Right atrium auricular region (tissue), 2 donors: ENCODE measurements at places on chromosomes 2 and 18. TPM values are rescaled to one million over a fixed set of nuclear protein-coding genes. Genes with fewer than 3 reads are reported as not detected.
A peak's percentile ranks its signal among the peaks of the same experiment; 100 is the strongest.

Gene CRYGD
- not detected for total RNA-seq

Gene CYS1
- total RNA-seq = 5.9 TPM

Gene MAT2A
- 101 TPM for total RNA-seq

Gene ATL2
- total RNA-seq = 51.1 TPM

Gene MC4R
- not detected for total RNA-seq

- no peak for DNase-seq
These were observed 11.4 kb downstream of the OSGEPL1 start for GRCh38 chr2:189751080-189751658.

DNA sequence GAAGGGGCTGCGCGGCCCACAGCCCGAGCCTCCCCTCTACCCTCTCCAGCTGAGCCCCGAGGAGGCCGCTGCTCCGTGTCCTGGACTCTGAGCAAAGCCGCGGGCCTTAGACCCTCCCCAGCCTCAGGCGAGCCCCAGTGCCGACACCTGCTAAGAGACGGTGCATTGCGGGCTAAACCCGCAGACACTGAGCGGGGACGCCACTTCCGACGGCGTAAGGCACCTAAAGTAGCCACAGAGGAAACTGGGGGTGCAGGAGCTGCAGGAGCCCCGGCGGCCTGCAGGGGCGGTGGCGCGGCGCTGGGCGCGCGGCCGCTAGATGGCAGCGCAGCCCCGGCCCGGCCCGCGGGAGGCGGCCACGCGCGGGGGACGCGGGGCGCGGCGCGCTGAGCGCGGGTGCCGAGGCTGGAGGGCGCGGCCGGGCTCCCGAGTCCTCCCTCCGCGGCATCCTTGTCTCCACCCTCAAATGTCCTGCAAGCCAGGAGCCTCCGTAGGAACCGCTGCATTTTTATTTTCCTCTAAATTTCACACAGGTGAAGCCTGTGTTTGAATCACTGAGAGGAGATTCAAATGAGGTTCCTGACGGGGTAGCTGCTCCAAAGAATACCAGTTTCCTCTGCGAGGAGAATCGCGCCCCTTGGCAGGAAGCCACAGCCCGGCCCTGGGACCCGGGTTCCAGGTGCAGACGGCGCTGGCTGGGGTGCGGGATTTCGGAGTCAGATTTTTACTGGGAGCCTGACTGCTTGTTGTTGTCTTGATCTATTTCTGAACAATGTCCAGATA lies 650.5 kb downstream of the GALR1 start:
- no peak for DNase-seq

GRCh38 chr2:40321822-40322221 lies 130.1 kb downstream of the SLC8A1 start:
- DNase-seq = no peak

GRCh38 chr2:147133286-147133908 lies 711.4 kb upstream of the ACVR2A start:
- DNase-seq = no peak

- no peak for DNase-seq
These were observed 32.2 kb downstream of the DGKD start for GRCh38 chr2:233386382-233387041.

DNA sequence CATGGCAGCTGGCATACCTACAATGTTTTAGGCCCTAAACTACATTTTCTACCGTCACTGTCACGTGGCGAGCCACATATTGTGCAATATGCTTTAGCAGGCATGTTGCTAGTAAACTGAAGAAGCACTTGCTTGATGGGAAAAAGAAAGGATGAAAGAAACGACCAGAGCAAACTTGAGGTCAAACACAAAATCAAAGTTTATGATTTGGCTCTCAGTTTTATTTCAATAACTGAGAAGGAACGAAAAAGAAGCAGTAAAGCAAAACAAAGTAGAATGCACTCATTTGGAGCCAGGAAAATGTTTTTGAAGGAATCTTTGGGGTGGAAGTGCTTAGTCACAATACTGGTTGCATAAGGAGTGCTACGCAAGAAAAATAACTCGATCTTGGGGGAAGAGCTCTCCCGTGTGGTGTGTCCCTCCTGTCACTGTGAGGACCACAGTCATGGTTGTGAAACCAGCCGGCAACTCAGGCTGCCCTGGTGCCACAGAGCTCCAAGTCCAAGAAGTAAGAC lies 349.8 kb downstream of the RBM43 start:
- DNase-seq = peak; percentile 92

- no peak for DNase-seq
These were observed 11.8 kb upstream of the LHCGR start for GRCh38 chr2:48767330-48767729.

DNA sequence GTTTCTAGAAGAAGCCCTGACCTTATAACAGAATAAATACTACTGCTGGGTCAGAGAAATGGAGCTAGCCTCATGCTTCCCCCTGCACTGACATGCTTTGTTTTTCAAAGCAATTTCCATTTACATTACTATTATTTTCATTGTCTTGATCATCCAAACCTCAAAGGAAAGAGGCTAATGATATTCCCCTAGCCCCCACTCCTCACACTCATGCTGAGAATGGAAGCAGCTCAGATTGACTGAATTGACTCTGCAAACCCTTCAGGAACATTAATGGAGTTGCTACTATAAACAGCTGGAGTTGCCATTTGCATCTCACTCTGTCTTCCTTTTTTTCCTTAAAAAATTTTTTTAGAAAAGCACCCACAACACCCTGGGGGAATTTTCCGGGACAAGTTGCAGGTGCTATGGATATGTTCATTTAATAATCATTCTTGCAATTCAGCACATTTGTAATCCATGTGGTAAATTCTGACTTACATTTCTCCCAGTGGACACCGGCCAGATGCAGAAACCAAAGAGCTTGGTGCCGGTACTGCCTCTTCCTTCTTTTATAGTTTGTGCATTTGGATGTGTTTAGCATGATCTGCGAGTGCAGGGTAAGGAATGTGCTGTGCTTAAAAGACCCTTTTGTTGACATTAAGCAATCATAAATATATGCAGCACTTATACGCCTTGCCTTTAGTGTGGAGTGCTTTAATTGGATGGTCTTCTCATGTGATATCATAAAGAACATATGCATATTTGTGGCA lies 103.3 kb upstream of the OSR1 start:
- no peak for DNase-seq

DNA sequence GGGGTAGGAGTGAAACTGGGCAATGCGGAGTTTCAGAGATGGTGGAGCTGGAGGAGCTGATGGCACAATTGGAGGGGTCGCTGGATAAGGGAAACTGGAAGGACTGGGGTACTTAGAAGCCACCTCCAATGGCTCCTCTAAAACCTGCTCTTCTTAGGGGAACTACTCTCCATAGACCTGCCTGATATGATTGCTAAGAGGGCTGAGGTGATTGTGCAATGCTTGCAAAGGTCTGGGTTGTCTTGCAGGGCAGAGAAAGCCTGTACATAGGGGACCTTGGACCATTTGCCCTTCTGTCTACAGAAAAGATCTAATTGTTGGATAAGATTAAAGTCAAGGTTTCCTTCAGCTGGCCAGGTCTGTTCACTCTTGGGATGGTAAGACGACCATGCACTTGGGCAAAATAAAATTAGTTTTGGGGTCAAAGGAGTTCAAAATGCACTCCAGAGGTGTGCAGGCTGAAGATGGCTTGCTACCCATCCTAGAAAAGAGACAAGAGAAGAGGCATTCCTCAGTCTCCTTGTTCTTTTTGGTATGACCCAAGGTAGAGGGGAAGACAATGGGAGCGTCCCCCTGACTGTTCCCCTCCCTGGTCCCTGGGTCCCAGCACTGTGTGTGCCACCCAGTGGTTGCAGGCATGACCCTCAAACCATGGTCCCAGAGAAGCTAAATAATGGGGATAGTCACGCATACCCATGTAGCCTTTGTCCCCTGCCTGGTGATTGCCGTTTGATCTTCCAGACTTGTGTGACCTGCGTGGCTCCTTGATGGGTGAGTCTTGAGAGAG lies 41.1 kb downstream of the STK17B start:
- no peak for DNase-seq

DNA sequence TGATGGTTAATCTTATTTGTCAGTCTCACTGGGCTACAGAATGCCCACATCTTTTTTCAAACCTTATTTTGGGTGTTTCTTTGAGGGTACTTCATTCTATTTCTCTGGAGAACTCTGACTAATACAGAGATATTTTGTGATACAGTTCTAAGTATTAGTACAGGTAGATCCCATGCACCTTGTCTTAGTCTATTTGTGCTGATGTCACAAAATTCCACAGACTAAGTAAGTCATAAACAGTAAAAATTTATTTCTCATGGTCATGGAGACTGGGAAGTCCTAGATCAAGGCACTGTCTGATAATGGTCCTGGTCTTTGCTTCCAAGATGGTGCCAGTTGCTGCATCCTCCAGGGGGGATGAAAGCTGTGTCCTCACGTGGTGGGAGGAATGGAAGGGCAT lies 68.6 kb upstream of the EPHA4 start:
- DNase-seq = no peak

DNA sequence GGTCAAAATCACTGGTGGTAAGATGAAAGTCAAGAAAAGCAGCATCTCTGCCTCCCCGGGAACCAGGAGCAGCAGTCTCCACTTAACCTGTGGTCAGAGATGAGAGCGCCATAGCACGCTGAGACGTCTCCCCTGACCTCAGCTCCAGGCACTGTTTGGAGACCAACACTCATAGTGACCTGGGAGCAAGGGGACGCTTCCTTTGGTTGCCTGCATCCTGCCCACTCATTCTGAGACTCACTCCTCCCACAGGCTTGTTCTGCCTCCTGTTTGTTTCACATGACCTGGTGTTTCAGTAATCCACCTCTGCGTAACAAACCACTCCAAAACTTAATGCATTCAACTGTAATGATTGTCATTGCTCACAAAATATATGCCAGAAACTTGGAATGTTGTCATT lies 139.3 kb downstream of the ACOXL start:
- DNase-seq = no peak

- no peak for DNase-seq
These were observed 47.1 kb downstream of the SLC40A1 start for GRCh38 chr2:189533288-189534035.
